ENCODE measurements at places on chromosomes 5 and 9.

- no peak for DNase-seq
Observed at GRCh38 chr5:92525131-92525530, 1055.9 kb downstream of the NR2F1-AS1 start.

DNA sequence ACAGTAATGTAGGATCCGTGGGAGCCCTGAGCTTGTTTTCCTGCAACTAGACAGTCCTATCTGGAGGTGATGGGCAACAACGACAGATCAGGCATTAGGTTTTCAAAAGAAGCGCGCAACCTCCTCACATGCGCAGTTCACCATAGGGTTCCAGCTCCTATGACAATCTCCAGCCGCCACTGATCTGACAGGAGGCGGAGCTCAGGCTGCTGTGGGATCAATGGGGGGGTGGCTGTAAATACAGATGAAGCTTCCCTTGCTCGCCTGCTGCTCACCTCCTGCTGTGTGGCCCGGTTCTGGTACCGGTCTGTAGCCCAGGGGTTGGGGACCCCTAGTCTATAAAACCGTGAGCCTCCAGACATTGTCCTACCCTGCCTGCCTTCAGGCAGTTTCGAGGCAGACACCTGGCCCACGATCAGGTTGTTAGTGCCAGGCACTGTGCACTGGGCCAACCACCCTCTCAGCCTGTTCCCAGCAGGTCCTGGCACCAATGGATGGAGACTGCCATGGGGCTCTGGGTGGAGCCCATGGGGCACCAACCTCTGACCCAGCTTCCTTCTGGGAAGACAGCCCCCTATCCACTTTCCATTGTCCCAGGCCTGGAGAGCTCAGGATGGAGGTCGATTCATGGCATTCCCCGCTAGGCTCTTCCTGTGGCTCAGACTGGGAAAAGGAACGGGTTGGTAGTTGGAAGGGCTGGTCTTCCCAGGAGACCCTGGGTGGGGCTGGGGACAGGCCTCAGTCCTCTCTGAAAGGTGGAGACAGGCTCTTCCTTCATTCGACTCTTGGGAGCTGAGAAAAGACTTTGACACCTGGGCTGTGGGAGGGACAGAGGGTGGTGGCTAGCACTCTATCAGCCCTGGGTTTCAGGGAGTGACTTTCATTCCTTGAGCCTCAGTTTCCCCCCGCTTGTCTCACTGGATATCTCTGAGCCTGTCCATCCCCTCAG, 1.7 kb downstream of the ENDOG start:
- peak; percentile 16 for DNase-seq

DNA sequence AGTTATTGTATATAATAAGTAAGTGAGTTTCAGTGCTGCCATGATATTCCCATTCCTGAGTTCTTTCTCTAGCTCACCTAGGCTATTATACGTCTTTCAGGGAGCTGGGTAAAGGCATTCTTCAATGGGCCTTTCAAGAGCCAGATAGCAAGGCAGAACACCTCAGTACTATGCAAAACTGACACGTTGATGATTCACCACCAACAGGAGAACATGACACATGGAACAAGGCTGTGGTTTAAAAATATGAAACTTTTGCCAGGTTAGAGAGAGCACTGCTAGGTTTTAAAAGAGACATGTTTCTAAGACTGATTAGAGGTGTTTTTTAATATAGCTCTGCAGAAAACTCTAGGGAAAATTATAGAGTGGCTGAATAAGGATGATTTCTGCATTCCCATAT, 95.9 kb downstream of the UGCG start:
- DNase-seq, result peak; percentile 13

- no peak for DNase-seq
Observed at GRCh38 chr5:128014578-128014977, 69.0 kb upstream of the SLC12A2 start.

- no peak for DNase-seq
Observed at GRCh38 chr5:65796269-65796668, 74.3 kb downstream of the NLN start.

GRCh38 chr5:21152611-21153010, 1164.6 kb upstream of the CDH18 start:
- DNase-seq, result peak; percentile 50

DNA sequence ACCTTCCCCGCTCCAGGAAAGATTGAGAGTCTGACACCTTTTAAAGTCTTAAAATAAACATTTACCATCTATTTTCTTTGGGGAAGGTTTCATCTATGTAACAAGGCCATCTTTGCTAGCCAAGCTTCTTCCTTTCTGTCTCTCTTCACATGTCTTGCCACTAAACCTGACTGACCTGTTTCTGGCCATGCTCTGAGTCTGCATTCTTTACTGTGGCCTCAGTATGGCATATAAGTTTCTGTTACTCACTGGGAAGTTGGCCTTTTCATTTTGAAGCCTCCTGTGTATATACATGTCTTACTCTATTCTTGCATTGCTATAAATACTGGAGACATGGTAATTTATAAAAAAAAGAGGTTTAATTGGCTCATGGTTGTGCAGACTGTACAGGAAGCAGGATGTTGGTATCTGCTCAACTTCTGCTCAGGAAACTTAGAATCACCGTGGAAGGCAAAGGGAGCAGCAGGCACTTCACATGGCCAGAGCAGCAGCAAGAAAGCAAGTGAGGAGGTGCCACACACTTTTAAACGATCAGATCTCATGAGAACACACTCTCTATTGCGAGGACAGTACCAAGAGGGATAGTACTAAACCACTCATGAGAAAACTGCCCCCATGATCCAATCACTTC, 48.1 kb downstream of the KCNV2 start:
- peak; percentile 9 for DNase-seq

DNA sequence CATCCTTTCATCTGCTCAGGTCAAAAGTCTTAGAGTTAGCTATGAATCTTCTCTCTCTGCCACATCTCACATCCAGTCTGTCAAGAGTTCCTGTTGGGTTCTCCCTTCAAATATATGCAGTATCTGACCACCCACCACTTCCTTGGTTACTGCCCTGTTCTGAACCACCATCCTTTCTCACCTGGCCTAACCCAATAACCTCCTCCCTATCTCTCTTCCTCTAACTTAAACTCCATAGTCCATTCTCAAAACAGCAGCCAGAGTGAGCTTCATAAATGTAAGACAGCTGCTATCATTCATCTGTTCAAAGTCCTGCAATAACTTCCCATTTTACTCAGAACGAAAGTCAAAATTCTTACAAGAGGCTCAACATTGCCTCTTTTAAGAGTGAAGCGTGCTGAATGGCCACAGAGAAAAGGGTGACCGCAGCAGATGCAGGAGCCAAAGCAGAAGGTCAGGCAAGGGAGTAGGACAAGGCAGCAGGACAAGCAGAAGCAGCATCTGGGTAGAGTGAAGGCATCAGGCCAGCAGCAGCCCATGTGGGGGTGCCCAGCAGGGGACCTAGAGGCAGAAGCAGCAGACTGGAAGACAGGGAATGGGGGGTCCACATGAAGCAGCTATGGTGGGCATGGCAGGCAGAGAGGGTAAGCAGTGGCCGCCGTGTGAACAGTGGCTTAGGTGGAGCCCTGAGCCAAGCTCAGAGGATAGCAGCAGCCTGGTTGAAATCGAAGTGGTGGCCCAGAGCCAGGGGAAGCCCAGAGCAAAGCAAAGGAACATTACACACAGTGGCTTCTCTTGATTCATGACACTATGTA, 39.3 kb upstream of the CDC42SE2 start:
- DNase-seq, result no peak

DNA sequence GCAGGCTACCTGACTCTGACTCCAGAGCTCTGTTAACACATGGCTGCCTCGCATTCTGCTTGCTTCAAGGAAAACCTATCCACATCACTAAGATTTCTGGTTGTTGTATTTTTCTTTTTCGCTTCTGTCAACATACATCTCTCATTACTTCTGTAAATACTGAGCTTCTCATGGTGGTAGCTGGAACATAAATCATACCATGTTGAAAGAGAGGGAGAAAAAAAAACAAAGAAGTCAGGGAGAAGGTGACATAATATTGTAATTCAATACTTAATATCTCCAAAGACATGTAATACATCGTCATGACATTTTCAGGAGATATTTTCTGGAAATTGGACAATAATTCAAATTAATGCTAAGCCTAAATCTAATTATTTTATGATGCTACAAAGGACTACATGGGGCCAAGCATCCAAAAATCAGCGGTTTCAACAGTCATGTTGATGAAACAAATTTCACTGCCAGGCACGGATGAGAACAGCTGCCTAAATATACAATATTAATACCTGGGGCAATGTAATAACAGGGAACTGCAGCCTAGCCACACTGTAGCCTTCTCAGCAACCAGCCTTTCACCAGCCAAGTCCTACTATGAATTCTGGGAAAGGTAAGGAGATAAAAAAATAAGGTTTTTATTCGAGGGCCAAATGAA, 332.0 kb downstream of the TRIM32 start:
- no peak for DNase-seq

DNA sequence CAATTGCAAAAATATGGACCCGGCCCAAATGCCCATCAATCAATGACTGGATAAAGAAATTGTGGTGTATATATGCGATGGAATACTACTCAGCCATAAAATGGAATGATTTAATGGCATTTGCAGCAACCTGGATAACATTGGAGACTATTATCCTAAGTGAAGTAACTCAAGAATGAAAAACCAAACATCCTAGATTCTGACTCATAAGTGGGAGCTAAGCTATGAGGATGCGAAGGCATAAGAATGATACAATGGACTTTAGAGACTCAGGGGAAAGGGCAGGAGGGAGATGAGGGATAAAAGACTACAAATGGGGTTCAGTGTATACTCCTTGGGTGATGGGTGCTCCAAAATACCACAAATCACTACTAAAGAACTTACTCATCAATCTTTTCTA, 247.6 kb upstream of the FBXL7 start:
- DNase-seq, result no peak

- no peak for DNase-seq
Observed at GRCh38 chr9:20873240-20873865, 158.1 kb downstream of the HACD4 start.

GRCh38 chr9:129835860-129836223, 584 bp downstream of the USP20 start:
- DNase-seq, result no peak

GRCh38 chr9:38066914-38067858, 1.8 kb downstream of the SHB start:
- no peak for DNase-seq

GRCh38 chr5:54872810-54873209, 112.6 kb downstream of the ESM1 start:
- DNase-seq, result no peak

GRCh38 chr5:116543501-116543900, 31.1 kb downstream of the SEMA6A start:
- DNase-seq, result no peak

- peak; percentile 87 for DNase-seq
Observed at GRCh38 chr5:112146323-112147226, 272.5 kb downstream of the EPB41L4A start.

- no peak for DNase-seq
Observed at GRCh38 chr5:135181653-135182052, 147.6 kb upstream of the PITX1 start.

GRCh38 chr5:151079838-151080612, 809 bp downstream of the TNIP1 start:
- peak; percentile 52 for DNase-seq

- no peak for DNase-seq
Observed at GRCh38 chr5:142825378-142826089, 55.4 kb downstream of the ARHGAP26 start.

GRCh38 chr5:21613971-21614488, 1239.1 kb downstream of the CDH12 start:
- DNase-seq, result no peak

DNA sequence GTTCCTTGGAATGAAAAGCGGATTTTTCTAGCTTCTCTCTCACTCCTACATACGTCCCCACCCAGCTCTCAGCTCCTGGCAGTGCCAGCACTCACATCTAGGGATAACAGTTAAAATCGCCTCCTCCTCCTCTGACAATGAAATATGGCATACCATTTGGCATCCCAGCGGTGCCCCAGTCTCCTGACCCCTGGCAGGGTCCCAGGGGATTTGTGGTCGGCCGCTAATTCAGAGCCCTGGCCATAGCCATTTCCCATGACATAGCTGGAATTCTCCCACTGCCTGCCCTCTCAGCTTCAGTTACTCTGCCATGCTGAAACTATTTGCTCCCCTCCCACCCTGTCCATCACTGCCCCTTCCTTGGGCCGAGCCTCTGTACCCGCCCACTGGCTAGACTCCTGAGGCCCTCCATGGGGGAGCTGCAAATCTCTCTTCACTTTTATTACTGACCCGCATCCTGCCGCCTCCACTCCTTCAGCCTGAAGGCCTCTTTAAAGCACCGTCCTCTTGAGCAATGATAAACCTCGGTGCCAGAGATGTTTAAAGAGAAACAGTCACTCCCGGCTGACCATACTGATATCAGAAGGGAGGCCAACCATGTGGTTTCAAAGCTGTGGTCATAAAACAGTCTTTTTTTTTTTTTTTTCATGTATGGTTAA, 139.8 kb downstream of the SLIT3 start:
- no peak for DNase-seq

- DNase-seq, result no peak
Observed at GRCh38 chr5:157069949-157070348, 11.0 kb upstream of the HAVCR1 start.

GRCh38 chr5:114858665-114859437, 310.9 kb downstream of the TRIM36 start:
- peak; percentile 13 for DNase-seq

GRCh38 chr9:83451308-83451707, 86.9 kb downstream of the FRMD3 start:
- DNase-seq, result no peak

GRCh38 chr5:124869426-124870033, 123.1 kb upstream of the ZNF608 start:
- DNase-seq, result no peak

- DNase-seq, result no peak
Observed at GRCh38 chr5:58407042-58407719, 52.7 kb downstream of the PLK2 start.

DNA sequence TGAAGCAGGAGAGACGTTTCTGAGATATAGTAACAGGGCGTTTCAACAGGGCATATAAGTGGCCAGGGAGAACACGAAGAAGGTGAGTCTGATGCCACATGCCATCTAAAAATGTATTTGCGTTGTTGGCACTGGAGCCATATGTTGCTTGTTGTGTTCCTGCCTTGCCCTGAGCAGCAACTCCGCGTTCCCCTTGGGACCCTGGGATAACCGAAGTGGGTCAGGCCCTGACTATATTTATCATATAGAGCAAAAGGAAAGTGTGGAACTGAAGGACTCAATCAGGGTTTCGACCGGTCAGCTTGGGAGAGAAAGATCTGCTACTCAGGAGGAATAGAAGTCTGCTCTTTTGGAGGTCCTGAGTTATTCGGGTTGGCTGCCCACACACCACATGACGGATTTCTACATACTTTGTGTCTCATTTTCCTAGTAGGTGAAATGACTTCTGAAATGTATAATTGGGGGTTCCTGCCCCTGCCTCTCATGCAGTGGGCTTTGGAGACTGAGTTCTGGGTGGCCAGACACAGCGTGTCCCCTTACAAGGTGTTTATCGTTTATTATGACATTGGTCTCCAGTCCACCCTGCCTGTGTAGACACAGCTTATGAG, 3.0 kb downstream of the STC2 start:
- no peak for DNase-seq

DNA sequence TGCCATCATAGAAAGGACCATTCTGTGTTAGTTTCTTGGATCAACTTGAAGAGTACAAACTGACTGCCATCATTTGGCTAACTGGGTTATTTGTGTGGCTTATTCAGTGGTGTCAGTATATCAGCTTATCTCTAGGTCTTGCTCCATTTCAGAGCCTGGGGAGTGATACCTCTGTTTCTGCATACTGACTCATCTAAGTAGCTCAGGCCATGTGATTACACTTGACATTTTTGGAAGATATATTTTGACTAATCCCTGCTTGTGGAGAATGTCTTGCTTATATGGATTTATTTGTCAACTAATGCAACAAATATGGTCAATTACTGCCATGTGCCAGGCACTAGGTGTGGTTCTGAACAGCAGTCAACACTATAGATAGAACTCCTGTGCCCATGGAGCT, 311.7 kb downstream of the YTHDC2 start:
- no peak for DNase-seq

Data from Kasumi-1 (cell line).